ENCODE measurements at places on chromosomes 1 and 21.
A peak's percentile ranks its signal among the peaks of the same experiment; 100 is the strongest.

GRCh38 chr1:12302798-12303447 lies 73.1 kb downstream of the VPS13D start:
- no peak for DNase-seq

- DNase-seq = no peak
These were observed 216.6 kb upstream of the CSF3R start for GRCh38 chr1:36699113-36699911.

DNA sequence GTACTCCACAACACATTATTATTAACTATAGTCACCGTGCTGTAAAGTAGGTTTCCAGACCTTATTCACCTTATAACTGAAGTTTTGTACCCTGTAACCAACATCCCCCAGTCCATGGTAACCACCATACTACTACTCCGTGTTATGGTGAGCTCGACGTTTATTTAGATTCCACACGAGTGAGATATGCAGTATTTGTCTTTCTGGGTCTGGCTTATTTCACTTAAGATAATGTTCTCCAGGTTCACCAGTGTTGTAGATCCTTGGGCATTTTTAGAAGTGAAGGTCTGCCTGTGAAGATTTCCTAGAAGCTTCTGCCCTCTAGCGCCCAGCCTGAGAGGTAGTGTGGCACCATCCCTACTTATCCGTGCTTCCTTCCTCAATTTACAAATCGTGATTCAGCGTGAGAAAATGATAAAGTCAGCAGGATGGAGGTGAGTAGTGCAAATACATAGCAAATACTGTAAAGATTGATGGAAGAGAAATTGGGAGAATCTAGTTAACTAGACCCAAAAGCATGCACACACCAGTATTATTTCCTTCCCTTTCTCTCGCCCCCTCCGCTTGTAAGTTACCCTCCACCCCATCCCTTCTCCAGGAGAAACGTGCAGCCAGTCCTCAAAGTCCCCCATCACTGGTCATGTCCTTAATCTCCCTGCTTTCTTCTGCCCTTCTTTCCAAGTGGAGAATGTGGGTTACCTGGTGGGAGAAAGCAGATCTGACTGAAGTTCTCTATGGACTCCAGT lies 36.0 kb upstream of the DISC1 start:
- DNase-seq = no peak

- DNase-seq = peak; percentile 61
These were observed 47.3 kb downstream of the UBIAD1 start for GRCh38 chr1:11320153-11320936.

DNA sequence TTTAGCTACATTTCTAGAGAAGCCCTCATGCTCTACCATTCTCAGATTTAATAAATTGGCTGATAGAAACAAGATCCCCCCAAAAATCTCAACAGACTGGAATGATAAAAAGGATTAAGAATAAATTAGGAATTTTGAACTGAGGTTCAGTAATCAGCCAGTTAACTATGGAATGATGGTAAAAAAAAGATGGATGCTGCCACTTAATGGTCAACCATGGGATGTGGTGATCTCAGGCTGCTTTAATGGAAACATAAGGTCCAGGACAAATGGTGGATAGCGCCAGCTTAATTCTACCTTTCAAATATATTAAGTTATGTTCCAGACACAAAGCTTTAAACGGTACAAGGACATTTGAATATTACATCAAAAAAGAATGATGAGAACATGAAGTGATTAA lies 49.9 kb downstream of the CCN1 start:
- no peak for DNase-seq

GRCh38 chr1:39695016-39695415 lies 3.8 kb upstream of the HPCAL4 start:
- DNase-seq = no peak

DNA sequence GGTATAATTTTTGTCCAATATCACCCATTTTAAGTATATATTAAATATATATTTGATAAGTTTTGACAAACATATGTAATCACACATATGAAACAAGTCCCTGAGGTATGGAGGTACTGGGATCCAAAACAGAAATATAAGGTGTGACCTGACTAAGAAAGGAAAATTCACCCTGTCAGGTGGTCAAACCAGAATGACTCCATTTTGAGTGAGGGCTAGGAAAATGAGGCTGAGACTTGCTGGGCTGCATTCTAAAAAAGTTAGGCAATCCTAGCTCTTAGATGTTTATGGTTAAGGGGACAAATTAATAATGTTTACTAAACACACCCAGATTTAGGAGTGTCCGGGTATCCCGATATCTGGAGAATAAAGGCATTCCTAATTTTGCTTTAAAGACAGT lies 11.6 kb upstream of the SLC19A2 start:
- no peak for DNase-seq

- DNase-seq = no peak
These were observed 342.8 kb downstream of the NCAM2 start for GRCh38 chr21:21341041-21341440.

DNA sequence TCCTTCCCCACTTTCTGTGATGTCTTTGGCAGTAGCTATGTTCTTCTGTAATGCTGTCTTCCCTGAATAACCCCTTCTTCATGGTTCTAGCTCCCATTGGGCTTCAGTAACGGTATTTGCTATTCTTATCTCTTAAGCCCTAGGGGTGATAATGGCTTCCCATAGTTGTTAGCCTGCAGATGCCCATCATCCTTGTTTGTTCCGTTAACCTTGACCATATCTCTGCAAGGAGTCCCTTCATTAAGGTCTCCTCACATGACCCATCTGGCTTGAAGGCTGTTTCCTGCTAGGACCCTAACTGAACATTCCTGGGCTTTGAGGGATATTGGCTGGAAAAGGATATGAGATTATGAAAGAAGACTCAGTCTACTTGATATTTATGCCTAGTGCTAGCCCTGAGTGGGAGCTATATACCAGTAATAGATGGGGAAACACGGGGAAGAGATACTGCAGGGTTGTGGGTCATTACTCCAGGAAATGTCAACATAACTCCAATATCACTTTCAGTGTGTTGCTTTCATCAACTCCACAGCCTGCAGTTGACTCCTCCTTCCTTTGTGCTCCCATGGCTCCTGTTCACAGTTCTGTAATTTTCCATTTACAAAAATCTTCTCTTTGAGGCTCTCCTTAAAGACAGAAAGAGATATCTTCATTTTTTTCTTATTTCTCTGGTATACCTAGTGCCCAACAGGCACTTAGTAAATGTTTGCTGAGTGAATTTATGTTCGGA lies 2.5 kb downstream of the MR1 start:
- no peak for DNase-seq

GRCh38 chr1:62012836-62013235 lies 181.8 kb upstream of the L1TD1 start:
- no peak for DNase-seq

DNA sequence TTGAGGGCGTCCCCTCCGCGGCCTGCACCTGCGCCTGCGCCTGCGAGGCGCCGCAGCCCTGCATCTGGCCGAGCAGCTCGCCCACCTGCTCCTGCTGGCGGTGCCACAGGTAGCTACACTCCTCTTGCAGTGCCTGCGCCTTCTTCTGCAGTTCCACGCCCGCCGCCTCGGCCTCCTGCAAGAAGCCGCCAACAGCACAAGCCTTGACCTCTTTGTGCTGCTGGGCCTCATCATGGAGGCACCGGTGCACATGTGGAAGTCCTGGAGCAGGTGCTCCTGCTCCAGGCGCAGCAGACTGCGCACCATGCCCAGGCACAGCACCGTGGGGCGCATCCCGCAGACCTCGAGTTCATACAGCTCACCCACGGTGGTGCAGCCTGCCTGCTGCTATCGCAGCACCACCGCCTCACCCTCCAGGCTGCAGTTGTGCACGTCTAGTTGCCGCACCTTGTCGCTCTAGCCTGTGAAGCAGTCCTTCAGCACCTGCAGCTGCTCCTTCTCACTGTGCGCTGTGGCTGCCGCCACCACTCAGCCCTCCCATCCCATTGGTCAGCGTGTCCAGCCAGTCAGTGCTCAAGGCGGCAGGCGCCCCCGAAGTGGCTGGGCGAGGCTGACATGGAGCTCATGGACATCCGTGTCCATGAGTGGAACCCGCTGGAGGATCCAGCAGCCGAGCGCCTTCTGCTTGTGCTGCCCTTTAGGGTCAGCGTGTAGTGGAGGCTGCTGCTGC lies 12.2 kb upstream of the CD2 start:
- DNase-seq = no peak

- no peak for DNase-seq
These were observed 70.5 kb downstream of the LRRC8C start for GRCh38 chr1:89703469-89703868.

GRCh38 chr1:228081578-228082213 lies 812 bp upstream of the ARF1 start:
- DNase-seq = peak; percentile 44

DNA sequence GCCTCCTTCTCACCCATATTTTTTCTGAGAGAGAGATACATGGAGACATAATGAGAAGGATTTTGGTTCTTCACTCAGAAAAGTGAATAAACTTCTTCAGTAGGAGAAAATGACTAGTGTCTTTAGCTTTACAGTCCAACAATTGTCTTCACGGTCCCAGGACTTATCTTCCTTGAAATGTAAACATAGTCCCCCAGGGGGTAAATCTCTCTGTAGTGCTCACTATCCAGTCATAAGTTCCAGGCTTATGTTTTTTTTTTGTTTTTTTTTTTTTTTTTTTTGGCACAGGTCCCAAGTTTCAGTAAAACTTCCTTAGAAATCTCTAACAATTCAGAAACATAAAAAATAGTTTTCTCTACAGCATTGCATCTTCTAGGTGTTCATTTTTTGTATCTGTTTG lies 890.2 kb upstream of the B3GALT2 start:
- no peak for DNase-seq

DNA sequence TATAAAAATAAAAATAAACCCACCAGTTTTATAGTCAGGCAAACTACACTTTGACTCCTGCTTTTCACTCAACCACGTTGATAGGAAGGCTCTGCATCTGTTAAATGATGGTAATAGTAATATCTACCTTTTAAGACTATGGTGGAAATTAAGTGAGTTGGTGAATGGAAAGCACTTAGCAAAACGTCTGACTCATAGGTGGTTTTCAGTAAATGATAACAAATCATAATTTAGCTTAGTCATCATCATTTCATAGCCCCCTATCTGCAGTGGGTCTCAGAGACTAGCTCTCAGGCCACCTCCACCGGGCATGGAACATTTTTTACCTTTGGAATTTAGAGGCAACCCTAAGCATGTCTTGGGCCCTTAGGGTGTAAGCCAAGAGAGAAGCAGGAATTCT lies 160.0 kb downstream of the PDE4B start:
- DNase-seq = no peak

DNA sequence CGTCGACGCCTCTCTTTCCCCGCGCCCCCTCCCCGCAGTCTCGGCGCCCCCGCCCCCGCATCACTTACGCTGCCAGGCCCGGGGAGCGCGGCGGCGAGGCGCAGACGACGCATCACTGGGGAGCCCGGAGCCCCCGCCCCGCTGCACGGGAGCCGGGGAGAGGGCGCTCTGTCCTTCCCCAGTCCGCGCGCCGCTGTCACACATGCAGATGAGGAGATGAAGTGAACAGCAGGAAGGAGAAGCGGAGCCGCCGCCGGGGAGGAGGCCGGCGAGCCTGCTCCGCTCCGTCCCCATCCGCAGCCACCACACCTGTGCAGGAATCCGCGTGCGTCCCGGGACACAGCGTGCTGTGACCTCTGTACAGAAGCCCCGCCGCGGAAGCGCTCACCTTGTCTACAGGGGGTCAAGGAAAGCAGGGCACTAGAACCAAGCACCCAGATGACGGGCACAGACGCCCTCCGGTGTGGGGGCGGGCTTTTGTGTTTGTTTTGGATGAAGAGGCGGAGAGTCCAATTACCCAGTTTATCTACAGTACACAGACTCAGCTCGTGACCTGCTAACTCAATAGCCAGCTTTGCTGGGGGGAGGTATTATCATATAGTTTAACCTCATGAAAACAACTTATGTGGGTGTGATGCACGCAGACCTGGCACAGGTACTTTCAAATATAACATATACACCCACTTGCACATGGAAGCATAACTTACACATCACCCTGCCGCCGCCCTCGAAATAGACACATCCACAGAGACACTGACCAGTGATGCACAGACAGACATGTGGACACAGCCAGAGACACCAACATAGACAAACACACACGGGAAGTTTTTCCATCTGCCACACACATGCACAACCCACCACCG lies 12.4 kb downstream of the KLHDC8A start:
- DNase-seq = no peak

DNA sequence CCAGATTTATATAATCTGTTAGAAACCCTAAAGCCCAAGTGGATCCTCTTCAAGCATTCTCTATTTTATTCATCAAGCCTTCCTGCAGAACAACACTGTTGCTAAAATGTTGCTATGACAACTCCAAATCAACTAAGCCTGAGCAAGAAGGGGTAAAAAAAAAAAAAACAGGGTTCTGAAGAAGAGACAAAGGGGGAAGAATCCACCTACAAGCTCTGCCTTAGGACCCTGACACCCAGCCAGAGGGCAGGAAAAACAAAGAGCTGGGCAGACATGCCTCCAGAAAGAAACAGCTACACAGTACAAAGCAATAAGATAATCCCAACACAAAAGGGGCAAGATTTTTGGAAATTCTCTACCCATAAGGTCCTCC lies 1.3 kb downstream of the USF1 start:
- DNase-seq = no peak

DNA sequence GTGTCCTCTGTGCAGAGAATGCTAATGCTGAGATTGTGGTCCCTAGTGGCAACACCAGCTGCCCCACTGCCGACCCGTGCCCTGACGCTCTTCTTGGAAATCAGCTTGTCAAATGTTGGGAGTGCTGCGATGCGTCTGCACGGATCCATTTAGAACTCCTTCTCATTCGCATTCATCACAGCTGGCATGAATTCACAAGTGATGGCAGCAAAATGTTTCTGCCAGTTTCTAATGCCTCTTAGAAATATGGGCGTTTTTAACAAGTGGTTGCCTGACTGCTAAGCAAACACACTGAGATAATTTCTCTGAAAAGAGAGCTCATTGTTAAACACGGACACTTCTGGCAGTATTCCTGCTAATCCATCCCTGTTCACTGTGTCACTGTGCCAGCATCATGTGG lies 131.9 kb upstream of the KCNJ6 start:
- DNase-seq = no peak

GRCh38 chr1:81484284-81484683 lies 316.4 kb upstream of the ADGRL2 start:
- no peak for DNase-seq

DNA sequence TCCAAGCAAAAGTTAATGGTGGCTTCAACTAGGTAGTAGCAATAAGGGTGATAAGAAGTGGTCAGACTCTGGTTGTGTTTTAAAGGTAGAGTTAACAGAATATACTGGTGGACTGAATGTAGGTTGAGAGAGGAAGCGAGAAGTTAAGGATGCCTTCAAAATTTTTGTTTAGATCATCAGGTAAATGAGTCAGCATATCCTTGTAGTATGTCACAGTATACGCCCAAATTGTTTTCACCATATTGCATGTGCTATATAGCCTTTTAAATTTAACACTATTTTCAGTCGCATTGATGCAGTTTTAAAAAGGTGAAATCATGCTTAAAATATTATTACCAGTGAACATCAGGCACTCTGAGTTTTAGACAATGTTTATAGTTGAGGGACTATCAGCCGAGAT lies 74.6 kb downstream of the RBM11 start:
- DNase-seq = no peak

GRCh38 chr21:42683371-42684108 lies 30.1 kb downstream of the PDE9A start:
- no peak for DNase-seq

GRCh38 chr1:221712198-221712684 lies 29.6 kb downstream of the DUSP10 start:
- DNase-seq = no peak

- no peak for DNase-seq
These were observed 10.3 kb downstream of the UTS2 start for GRCh38 chr1:7842517-7842916.
